ENCODE measurements at places on chromosomes 5 and 9.

- peak; percentile 30 for DNase-seq
Measured at GRCh38 chr9:120692901-120693699, 21.2 kb downstream of the MEGF9 start.

GRCh38 chr9:123119566-123119965 lies 86.1 kb downstream of the GPR21 start:
- DNase-seq: no peak

DNA sequence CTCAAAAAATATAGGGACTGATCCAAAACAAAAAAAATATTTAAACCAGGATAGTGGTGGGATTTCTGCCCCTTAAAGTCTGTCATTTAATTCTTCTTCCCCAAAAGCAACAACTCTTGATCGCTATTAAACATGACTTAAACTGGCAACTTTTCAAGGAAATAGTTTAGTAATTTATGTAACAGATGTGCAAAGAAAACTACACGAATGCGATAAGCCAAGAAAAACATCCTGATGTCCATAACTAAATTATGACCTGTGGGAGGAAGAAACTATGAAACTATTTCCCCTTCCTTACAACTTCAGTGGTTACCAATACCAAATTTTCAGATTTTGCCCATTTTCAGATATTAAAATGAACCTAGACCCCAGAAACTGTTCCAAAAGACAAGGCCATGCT lies 31.5 kb downstream of the CLINT1 start:
- DNase-seq: peak; percentile 45

- DNase-seq: peak; percentile 44
Measured at GRCh38 chr5:66840511-66841013, 244.4 kb downstream of the MAST4 start.

DNA sequence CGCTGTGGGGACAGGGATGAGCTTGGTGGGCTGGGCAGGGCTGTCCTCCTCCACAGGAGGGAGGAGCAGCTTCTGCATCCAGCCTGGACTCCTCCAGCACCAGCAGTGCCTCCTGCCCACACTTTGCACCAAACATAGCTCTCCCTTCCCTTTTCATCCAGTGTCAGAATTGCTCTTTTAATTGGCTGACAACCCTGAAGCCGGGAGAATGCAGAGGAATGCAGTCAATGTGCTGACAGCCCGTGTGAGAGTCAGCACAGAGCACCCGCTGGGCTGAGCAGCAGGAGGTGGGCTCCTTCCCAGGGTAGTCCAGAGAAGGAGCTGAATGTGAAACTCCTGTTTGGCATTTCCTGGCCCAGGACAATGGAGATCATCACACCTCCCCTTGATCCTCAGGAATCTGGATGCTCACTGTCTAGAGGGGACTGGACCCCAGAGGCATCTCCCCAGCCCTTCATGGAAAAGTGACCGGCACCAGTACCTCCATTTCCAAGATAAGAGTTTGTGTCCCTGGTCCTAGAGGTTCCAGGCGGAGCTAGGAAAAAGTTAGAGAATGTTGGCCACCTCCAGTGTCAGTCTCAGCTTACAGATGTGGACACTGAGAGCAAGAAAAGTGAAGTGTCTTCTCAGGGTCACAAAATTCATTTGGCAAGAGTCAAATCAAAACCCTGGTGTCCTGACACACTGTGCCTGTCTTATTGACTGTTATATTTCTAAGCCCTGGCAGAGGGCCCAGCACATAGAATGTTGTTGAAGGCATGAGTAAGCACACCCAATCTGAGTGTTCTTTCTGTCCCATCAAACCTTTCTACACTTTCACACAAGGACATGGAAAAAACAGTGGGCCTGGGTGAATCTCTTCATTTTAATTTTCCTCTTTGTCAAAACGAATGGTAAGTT lies 202.1 kb downstream of the SNX18 start:
- peak; percentile 85 for DNase-seq

GRCh38 chr5:172285226-172286143 lies 1.9 kb upstream of the UBTD2 start:
- no peak for DNase-seq

DNA sequence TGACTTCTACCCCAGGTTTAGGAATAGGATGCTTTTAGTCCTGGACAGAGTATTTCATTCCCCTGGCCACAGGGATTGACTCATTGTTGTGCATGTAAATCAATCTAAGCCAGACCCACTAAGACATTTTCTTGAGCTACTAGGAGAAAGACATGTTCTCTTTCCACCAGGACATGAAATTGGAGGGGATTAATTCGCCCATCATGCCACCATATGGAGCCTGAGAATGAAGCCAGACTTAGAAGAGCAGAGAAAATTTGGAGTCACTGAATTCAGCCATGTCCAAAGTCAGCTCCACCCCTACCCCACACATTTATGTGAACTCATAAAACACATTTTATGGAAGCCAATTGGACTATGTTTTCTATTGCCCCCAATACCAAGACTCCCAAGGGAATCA lies 322.5 kb downstream of the NFIB start:
- no peak for DNase-seq

Measured in fibroblast of skin of abdomen (primary cell).